NAMALWA (cell line): ENCODE measurements at places on chromosomes 16 and 17.
A peak's percentile ranks its signal among the peaks of the same experiment; 100 is the strongest.

DNA sequence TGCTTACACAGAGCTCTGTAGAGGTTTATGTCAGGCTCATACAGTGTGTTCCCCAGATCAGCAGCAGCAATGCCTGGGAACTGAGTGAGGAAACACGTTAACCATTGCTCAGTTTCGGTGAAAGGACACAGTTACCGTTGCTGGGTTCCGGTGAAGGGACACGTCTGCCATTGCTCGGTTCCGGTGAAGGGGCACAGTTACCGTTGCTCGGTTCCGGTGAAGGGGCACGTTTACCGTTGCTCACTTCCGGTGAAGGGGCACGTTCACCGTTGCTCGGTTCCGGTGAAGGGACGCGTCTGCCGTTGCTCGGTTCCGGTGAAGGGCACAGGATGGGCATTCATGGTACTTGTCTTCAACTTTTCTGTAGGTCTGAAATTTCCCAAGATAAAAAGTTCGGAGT lies 81.7 kb downstream of the MRM3 start:
- no peak for DNase-seq

- DNase-seq: no peak
Measured at GRCh38 chr17:871751-872519, 89.8 kb downstream of the MRM3 start.

- peak; percentile 77 for DNase-seq
Measured at GRCh38 chr17:76714822-76715495, 4.2 kb upstream of the MXRA7 start.

GRCh38 chr16:70702624-70703023 lies 16.8 kb upstream of the MTSS2 start:
- DNase-seq: no peak

DNA sequence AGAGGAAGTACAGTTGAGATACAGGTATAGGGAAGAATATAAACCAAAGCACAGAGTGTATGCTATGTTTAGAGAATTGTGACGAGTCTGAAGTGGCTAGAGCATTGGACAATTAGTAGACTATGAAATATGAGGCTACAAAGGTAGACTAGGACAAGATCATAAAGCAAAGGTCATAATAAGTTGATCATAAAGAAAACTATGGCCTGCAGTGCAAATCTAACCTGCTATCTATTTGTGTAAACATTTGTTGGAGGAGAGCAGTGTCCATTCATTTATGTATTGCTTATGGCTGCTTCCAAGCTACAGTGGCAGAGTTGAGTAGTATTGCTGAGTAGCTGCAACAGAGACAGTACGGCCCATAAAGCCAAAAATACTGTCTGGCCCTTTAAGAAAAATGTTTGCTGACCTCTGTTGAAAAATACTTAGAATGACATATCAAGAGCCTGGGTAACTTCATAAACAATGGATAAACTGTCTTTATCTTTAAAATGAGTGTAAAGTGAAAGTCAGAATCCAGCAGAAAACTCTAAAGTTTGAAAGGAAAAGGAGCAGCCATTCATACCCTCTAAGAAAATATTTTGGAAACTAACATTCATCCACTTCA lies 14.5 kb upstream of the OR1E2 start:
- DNase-seq: no peak
